Stimulated activated CD4-positive, alpha-beta T cell treated with anti-CD3 and anti-CD28 coated beads, Interleukin-15, amount 100 ng/mL, for 1 hour (primary cell): ENCODE measurements at places on chromosomes 6 and 20.

DNA sequence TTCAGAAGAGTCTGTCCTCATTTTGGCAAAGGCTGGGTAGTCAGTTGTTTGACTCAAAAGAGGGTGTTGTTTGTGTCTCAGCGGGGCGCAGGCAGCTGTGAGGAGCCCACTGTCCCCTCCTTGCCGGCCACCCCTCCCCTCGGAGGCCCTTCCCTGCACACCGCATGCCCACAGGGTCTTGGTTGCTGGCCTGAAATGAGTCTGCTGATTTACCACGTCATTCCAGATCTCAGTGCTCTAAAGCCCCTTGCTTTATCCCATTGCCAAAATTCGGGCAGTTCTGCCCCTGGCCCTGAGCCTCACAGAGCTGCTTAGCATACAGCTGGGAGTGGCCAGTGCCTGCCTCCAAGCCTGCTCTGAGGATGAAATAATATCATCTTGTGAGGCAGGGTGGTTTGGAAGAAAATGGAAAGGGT lies 220.7 kb downstream of the UST start:
- DNase-seq, result no peak

- no peak for DNase-seq
Measured at GRCh38 chr6:97092673-97093305, 168.3 kb downstream of the KLHL32 start.

GRCh38 chr6:122180132-122180531 lies 219.3 kb upstream of the HSF2 start:
- no peak for DNase-seq

DNA sequence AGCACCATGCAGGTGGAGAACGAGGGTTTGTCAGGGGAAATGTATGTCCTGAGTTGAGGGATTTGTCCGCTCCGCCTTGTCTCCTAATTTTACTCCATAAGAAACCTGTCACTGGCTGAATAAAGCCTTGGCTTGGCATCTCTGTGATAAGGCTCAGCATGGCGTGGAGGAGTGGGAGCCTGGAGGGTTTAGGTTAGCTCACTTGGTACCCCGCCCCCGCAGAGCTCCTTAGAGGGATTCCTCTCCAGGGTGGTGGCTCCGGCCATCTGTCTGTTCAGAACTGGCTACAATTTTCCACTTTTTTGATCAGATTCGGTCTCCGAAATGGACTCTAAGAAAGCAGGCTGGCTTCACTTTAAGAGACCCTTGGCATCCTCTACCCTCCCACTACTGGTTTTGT lies 192.2 kb upstream of the SYNDIG1 start:
- DNase-seq, result no peak

DNA sequence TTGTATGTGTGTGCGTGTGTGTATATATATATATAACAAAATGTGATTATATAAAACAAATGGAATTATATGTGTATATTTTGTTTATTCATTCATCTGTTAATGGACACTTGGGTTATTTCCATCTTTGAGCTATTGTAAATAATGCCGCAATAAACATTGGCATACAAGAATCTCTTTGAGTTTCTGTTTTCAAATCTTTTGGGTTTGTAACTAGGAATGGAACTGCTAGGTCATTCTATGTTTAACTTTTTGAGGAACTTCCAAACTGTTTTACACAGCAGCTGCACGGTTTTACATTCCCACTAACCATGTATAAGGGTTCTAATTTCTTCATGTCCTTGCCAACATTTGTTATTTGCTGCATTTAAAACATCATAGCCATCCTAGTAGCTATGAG lies 39.9 kb upstream of the TGM2 start:
- no peak for DNase-seq
